ENCODE measurements at places on chromosomes 5 and 9.

- no peak for DNase-seq
These were observed 66.4 kb downstream of the MACROH2A1 start for GRCh38 chr5:135332519-135333150.

GRCh38 chr9:33924978-33925797 lies 108.2 kb downstream of the UBE2R2 start:
- DNase-seq, result no peak

GRCh38 chr9:18566121-18566520 lies 92.2 kb downstream of the ADAMTSL1 start:
- no peak for DNase-seq

GRCh38 chr5:157431544-157432200 lies 28.3 kb upstream of the NIPAL4 start:
- no peak for DNase-seq

DNA sequence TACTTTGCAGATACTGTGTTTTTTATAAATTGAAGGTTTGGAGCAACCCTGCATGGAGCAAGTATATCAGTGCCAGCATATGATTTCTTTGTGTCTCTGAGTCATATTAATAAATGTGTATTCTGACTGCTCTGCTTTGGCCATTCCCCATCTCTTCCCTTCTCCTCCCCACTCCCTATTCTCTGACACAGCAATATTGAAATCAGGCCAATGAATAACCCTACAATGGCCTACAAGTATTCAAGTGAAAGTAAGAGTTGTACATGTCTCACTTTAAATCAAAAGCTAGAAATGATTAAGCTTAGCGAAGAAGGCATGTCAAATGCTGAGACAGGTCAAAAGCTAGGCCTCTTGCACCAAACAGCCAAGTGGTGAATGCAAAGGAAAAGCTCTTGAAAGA lies 82.2 kb upstream of the TLX3 start:
- DNase-seq, result no peak

DNA sequence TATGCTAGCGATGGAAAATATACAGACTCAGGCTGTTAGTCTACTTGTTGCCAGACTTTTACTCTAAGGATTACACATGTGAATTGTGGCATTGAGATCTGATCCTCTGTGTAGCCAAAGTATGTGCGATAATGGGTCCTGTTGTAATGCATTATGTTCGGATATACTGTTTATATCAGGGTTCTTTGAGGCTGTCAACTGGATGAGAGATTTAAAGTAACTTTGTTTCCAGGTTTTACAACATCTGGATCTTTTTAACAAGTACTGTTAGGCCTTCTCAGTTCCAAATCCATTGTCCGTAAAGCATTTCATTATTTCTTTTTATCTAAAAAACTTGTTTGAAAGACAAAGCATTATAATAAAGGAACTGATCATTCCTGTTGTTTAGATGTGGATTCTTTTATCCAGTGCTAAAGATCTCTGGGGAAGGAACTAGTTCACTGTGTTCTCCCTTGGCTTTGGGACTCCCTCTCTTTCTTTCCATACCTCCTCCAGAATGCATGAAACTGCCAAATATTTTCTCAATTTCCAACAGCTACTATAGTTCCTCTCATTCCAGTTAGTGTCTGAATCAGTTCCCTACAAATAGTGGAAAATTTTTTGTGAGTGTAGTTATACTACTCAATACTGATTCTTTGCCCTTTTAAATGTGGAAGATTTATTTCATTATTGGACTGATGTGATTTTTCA lies 68.8 kb downstream of the HACD4 start:
- no peak for DNase-seq

DNA sequence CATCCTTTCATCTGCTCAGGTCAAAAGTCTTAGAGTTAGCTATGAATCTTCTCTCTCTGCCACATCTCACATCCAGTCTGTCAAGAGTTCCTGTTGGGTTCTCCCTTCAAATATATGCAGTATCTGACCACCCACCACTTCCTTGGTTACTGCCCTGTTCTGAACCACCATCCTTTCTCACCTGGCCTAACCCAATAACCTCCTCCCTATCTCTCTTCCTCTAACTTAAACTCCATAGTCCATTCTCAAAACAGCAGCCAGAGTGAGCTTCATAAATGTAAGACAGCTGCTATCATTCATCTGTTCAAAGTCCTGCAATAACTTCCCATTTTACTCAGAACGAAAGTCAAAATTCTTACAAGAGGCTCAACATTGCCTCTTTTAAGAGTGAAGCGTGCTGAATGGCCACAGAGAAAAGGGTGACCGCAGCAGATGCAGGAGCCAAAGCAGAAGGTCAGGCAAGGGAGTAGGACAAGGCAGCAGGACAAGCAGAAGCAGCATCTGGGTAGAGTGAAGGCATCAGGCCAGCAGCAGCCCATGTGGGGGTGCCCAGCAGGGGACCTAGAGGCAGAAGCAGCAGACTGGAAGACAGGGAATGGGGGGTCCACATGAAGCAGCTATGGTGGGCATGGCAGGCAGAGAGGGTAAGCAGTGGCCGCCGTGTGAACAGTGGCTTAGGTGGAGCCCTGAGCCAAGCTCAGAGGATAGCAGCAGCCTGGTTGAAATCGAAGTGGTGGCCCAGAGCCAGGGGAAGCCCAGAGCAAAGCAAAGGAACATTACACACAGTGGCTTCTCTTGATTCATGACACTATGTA lies 39.3 kb upstream of the CDC42SE2 start:
- DNase-seq, result no peak

DNA sequence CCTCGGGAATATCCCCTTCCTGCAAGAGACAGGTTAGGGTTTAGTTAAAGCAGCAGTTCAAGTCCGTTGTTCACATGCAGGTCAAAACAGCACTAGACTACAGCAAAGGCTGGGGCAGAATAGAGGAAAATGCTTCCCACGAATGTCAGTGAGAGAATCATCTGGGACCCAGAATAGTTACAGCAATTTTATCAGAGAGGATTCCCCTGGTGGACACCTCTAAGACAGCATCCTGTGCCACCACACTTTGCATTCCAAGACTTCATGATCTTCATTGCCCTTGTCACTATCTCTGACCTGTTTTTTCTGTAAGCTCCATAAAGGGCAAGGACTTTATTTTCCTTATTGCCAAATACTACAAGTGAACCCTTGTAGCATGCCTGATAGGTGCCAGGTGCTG lies 12.9 kb downstream of the GRXCR2 start:
- DNase-seq, result no peak
